Sigmoid colon (tissue), 7 donors: ENCODE measurements at places on chromosomes 13 and 19. TPM values are rescaled to one million over a fixed set of nuclear protein-coding genes. Genes with fewer than 3 reads are reported as not detected.

GRCh38 chr19:35491836-35492360 lies 1.6 kb upstream of the KRTDAP start:
- H3K27ac ChIP-seq: no peak overlapping the region
- H3K4me1 ChIP-seq: no peaks in the 10 kb centered on the region
- no peaks in the 10 kb centered on the region for H3K36me3 ChIP-seq
- DNase-seq: no peak
- H3K27me3 ChIP-seq: peaks cover 9% of the 10 kb centered on the region

The ZNF541 gene
- not detected for polyA plus RNA-seq

The ZNF626 gene
- 0.23 TPM for polyA plus RNA-seq

DNA sequence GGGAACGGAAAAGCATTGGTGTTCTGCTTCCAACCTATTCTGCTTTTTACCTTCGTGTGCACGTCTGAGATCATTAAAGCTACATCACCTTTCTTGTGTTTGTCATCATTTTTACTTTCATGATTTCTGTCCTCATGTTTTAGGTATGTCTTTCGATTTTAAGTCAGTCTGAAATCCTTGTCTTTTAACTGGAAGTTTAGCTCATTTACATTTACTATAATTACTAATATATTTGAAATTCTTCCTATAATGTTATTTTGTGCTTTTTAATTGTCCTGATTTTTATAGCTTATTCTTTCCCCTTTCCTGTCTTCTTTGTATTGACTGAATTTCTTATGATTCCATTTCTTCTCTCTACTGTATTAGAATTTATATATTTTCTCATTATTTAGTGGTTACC lies 19.2 kb upstream of the ASPDH start:
- no peak overlapping the region for H3K4me3 ChIP-seq
- H3K27ac ChIP-seq: no peak overlapping the region
- no peak for DNase-seq
- H3K4me1 ChIP-seq: no peaks in the 10 kb centered on the region
- peaks cover 7% of the 10 kb centered on the region for H3K27me3 ChIP-seq
- H3K36me3 ChIP-seq: no peaks in the 10 kb centered on the region

The ATXN8OS gene
- not detected for polyA plus RNA-seq

DNA sequence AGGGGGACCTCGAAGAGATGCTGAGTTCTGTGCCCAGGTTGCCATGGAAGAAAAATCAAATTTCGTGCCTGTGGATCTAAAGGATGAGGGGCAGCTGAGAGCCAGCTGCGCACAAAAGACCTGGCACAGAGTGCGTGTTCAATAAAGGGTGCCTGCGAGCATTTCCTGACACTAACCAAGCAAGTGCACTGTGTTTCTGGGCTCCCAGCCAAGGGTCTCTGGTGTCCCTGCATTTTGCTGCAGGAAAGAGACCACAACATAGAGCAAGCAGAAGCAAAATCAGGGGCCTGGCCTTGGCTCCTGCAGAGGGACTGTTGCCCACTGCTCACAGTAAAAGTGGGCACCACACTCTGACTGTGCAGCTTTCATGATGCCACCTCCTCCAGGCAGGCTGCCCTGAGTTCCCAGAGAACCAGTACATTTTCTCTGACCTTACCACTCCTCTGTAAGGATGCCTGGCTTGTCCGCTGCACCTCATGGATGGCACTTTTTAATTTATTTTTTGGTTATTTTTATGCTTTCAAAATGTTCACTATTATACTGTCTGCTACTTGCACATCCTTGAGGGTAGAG lies 70.8 kb upstream of the GPR12 start:
- peaks cover 7% of the 10 kb centered on the region for H3K27me3 ChIP-seq
- no peaks in the 10 kb centered on the region for H3K4me1 ChIP-seq
- H3K4me3 ChIP-seq: no peak overlapping the region
- no peak overlapping the region for H3K27ac ChIP-seq
- DNase-seq: no peak

The C19orf67 gene
- not detected for polyA plus RNA-seq

- no peaks in the 10 kb centered on the region for H3K36me3 ChIP-seq
- H3K27ac ChIP-seq: no peak overlapping the region
- no peaks in the 10 kb centered on the region for H3K27me3 ChIP-seq
- no peak for DNase-seq
- no peaks in the 10 kb centered on the region for H3K4me1 ChIP-seq
Measured at GRCh38 chr13:59755632-59756290, 408.0 kb downstream of the DIAPH3 start.

The AZU1 gene
- not detected for polyA plus RNA-seq

- peak overlapping the region; percentile 69 for H3K4me3 ChIP-seq
- no peak for DNase-seq
- H3K4me1 ChIP-seq: peaks cover 48% of the 10 kb centered on the region
- no peaks in the 10 kb centered on the region for H3K27me3 ChIP-seq
Measured at GRCh38 chr19:54158812-54159351, 639 bp downstream of the LENG1 start.

GRCh38 chr19:4653793-4654436 lies 14.6 kb downstream of the TNFAIP8L1 start:
- H3K4me3 ChIP-seq: no peak overlapping the region
- peaks cover 17% of the 10 kb centered on the region for H3K4me1 ChIP-seq
- no peak for DNase-seq
- peak overlapping the region; percentile 14 for H3K27ac ChIP-seq
- peaks cover 62% of the 10 kb centered on the region for H3K36me3 ChIP-seq

DNA sequence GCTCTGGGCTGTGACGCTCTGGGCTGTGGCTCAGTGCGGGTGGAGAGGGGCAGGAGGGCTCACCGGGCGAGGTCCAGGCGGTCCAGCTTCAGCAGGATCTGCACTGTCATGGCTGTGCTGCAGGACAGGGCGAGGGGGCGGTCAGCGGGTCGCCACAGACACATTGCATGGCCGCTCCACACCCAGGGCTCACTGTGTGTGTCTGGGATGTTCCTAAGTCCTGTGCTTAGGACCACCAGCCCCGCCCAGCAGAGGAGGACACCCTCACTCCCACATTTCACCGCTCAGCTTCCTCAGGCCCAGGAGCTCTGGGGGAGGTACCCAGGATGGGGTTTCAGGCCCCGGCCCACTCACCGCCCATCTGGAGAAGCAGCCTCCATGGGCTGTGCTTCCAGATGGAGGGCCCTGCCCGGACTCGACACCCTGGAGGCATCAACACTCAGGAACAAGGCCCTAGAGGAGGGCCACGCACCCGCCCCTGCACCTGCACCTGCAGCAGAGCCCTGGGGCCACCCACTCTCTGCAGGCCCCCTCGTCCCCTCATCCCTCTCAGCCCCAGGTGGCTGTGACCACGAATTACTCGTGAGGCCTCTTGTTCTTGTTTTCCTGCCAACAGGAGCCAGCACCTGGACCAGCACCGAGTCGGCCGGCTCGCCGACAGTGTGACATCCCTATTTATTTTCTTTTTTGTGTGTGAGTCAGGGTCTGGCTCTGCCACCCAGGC lies 9.7 kb upstream of the CERS1 start:
- H3K27me3 ChIP-seq: no peaks in the 10 kb centered on the region
- no peak overlapping the region for H3K27ac ChIP-seq
- H3K36me3 ChIP-seq: no peaks in the 10 kb centered on the region

DNA sequence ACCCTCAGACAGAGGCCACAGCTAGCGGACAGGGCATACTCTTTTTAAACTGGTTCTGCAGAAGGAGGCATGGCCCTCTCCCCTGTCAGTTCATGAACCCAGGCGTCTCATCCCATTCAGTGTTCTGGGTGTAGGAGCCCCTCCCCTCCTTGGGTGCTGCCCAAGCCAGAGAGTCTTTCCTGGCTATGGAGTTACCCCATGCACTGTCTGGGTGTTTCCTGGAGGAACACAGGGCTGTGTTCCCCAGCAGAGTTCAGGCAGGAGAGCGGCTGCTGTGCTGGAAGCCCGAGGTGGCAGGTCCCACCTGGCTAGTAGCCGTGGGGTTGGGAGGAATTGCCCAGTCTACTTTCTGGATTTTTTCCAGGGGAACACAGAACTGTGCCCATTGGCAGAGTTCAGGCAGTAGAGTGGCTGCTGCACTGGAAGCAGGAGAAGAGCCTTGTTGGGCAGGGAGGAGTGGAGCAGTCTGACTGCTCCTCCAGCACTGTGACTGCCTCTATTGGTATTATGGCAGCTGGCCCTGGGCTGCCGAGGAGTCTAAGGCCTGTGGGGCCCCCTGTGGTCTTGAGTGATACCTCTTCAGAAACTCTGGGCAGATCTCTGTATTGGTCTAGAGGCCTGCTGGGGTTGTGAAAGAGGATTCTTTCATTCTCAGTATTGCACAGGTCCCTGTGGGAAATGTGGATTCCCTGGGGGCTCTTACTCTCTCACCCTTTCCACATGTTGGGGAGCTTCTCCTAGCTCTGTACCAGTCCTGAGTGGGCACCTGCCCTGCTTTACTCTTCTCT lies 168.3 kb downstream of the PCDH20 start:
- H3K4me1 ChIP-seq: no peaks in the 10 kb centered on the region
- H3K27me3 ChIP-seq: no peaks in the 10 kb centered on the region
- no peaks in the 10 kb centered on the region for H3K36me3 ChIP-seq
- H3K27ac ChIP-seq: no peak overlapping the region
- no peak overlapping the region for H3K4me3 ChIP-seq

- H3K27me3 ChIP-seq: no peaks in the 10 kb centered on the region
- peak overlapping the region; percentile 79 for H3K27ac ChIP-seq
- no peaks in the 10 kb centered on the region for H3K36me3 ChIP-seq
- H3K4me3 ChIP-seq: no peak overlapping the region
Measured at GRCh38 chr19:16340092-16340491, 15.5 kb downstream of the KLF2 start.

The FGF21 gene
- not detected for polyA plus RNA-seq

The ZNF610 gene
- 0.90 TPM for polyA plus RNA-seq

GRCh38 chr13:101415358-101416174 lies 742 bp downstream of the NALCN start:
- H3K27ac ChIP-seq: no peak overlapping the region
- H3K27me3 ChIP-seq: peaks cover 9% of the 10 kb centered on the region
- peak overlapping the region; percentile 36 for H3K4me3 ChIP-seq
- H3K36me3 ChIP-seq: no peaks in the 10 kb centered on the region
- H3K4me1 ChIP-seq: peaks cover 11% of the 10 kb centered on the region

GRCh38 chr19:8017808-8018207 lies 12.4 kb upstream of the ELAVL1 start:
- H3K4me1 ChIP-seq: no peaks in the 10 kb centered on the region
- H3K27me3 ChIP-seq: no peaks in the 10 kb centered on the region
- no peak overlapping the region for H3K27ac ChIP-seq
- no peaks in the 10 kb centered on the region for H3K36me3 ChIP-seq

DNA sequence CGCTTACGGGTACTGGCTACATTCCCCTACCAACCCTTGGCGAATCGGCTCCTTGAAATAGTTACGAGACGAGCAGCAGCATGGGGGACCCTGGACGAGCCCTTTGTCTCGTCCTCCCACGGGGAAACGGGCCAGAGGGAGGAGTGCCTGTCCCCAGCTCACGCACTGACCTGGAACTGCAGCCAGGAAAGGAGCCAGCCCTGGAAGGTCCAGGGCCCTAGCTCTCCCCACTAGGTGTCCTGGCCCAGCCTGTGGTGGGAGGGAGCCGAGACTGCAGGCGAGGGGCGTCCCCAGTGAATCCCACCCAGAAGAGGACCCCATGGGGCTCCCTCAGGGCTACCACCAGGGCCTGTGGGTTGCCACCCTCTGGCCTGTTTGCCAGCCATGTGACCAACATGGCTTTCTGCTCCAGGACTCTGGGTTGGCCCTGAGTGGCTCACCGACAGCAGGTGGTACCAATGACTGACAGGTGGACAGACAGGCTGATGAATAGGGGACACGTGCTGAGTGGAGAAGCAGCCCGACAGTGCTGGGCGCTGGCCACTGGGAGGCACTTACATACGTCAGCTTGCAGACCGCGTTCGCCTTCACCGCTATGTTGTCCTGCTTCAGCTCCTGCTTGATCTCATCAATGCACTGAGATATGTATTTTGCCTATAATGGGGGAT lies 13.2 kb downstream of the AP3D1 start:
- no peaks in the 10 kb centered on the region for H3K27me3 ChIP-seq
- H3K4me1 ChIP-seq: no peaks in the 10 kb centered on the region
- DNase-seq: no peak
- H3K4me3 ChIP-seq: no peak overlapping the region

GRCh38 chr13:91247768-91248167 lies 99.7 kb upstream of the MIR17HG start:
- H3K4me3 ChIP-seq: no peak overlapping the region
- H3K4me1 ChIP-seq: no peaks in the 10 kb centered on the region
- no peak for DNase-seq

The TGFBR3L gene
- polyA plus RNA-seq: not detected
